ENCODE measurements at places on chromosomes 7 and 10.
A peak's percentile ranks its signal among the peaks of the same experiment; 100 is the strongest.

DNA sequence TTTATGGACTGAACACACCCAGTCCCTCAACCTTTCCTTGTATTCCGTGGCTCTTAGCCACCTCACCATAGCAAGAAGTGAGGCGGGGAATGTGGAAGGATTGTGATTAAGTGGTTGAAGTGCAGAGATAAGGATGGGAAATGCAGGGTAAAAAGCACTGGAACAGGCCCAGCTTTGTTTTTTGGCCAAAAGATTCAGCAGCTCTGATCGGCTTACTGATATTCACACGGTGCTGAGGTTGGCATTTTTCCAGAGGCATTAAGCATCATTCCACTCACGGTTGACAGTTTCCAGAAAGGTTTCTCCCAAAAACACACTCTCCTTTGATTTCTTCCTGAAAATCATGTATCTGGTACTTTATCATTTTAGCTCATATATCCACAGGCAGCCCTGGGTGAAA is 544.2 kb downstream of the CNTNAP2 start:
- no peak for DNase-seq

- DNase-seq, result no peak
These were observed 90.9 kb upstream of the ZNF804B start for GRCh38 chr7:88668591-88668990.

DNA sequence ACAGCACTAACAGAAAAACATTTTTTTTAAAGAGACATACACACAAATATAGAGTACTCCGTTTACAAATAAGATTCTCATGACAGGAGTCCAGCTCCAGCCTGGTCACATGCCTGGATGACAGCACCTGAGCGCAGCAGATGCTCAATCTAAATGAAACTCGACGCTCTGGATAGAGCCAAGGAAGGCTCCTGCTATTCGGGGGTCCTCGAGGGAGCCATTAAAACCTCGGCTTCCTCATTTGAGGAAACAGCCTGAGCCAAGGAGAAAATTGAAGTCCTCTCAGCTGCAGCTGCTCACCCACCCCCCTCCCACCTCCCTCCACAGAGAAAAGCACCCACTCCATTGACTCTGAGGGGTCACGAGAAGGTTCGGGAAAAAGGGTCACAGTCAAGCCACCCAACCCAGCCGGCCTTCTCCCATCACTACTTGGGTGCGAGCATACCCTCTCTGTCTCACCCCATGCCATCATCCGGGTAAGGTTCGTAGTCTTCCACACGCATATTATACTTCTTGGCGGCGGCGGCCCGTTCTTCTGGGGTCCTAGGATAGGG is 673 bp downstream of the NDUFB8 start:
- DNase-seq, result no peak

DNA sequence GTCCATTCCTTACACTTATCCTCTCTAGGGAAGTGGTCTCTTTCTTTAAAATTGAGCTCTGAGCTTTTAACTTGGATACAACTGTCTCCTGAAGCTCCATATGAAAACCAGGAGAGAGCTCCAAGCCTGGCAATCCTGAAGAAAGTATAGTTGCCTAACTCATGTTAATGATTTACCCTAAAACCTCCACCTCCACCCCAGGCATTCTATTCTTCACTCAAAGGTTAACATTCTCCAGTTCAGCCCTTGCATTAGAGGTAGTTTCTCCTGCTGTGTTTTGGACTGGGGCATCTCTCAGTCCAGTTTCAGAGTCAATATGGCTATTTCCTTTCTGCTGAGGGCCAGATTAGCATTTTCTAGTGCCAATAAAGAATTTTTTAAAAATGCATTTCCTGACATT is 195.5 kb downstream of the SLC25A13 start:
- DNase-seq, result no peak

DNA sequence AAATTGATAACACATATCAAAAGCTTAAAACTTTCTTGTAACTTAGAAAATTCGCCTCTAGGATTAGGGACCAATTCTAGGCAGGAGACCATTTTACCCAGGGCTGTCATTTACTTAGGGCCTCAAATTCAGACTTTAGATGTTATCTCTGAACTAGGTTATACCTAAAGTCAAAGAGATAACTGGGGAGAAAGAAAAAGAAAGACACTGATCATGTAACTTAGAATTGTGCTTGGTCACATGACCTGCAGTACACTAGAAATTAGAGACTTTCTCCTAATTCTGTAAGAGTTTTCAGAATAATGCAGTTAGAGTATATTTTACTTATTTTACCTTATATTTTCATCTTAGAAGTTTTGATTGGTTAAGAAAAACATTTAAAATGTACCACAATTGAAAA is 16.7 kb downstream of the ASB4 start:
- no peak for DNase-seq

DNA sequence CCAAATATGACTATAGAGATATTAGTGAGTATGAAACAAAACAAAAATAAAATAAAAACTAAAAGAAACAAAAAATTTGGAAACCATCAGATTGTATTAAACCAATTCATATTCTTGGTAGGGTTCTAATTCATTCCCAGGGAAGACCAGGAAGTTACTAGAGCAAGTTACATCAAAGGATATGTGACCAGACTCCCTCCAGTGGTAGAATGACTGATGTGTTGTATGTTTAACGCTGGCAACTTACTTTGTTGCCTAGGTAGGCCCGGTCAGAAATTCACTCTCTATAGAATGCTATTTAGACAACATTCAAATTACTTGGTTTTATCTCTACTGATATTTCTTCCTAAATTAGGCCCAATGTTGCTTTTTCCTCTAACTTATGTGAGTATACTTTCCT is 5.2 kb downstream of the PHYHIPL start:
- DNase-seq, result no peak

GRCh38 chr10:120931423-120931822 is 80.3 kb downstream of the WDR11 start:
- no peak for DNase-seq

- peak; percentile 54 for DNase-seq
These were observed 79.0 kb upstream of the PLXNA4 start for GRCh38 chr7:132655131-132655727.

DNA sequence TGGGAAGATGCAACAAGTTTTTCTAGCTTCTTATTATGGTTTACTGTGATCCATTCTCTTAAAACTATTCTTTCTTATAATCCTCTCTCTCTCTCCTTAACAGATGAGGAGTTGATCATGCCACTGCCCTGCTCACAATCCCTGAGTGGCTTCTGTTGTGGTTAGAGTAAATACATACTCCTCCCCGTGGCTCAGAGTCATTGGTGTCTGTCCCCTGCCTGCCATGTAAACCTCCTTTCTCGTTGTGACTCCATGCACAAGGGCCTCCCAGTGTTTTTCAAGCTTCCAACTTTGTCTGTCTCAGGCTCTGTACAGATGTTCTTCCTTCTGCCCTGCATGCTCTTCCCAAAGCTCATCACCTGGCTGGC is 20.4 kb downstream of the CCNY start:
- DNase-seq, result no peak

DNA sequence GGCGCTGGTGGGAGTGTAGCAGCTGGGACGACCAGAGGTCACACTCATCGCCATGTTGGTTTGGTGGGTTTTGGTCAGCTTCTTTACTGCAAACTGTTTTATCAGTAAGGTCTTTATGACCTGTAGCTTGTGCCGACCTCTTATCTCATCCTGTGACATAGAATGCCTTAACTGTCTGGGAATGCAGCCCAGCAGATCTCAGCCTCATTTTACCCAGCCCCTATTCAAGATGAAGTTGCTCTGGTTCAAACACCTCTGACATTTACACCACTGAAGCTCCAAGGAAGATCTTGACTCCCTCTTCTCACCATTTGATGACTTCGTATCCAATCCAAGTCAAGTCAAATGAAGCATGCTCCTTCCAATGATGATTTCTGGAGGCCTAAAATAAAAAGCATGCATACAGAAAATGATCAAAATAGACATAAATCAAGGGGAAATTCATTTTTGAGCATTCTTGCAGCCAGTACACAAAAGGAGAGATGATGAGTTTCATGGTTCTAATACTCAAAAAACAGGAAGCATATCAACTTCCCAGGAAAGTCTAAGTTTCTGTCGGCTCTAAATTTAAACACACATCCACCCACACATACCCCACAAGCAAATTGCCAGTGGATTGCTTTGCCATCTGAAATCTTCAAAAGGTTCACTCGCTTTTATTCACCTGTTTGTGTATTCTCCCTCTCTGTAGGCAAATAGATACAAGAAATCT is 2.4 kb upstream of the PSMG3 start:
- DNase-seq, result no peak

DNA sequence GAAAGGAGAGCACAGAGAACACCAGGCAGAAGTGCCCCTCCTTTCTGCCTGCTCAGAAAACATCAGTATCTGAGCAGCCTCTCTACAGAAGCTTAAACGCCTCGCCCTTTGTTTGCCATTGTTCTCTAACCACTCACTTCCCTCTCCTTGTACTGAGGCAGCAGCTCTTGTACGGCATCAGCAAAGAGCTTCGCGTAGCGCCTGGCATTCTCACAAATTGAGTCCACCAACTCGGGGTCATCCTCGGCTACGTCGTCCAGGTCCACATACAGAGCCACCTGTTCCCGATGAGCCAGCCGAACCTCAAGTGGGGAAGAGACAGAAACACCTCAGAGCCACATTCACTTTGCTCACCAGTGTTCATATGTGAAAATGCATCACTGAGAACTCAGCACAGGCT is 1.7 kb downstream of the MCM7 start:
- DNase-seq, result no peak

- no peak for DNase-seq
These were observed 65.1 kb upstream of the PIP4K2A start for GRCh38 chr10:22779331-22780019.

- DNase-seq, result no peak
These were observed 82.6 kb upstream of the ARHGAP21 start for GRCh38 chr10:24806262-24806661.

DNA sequence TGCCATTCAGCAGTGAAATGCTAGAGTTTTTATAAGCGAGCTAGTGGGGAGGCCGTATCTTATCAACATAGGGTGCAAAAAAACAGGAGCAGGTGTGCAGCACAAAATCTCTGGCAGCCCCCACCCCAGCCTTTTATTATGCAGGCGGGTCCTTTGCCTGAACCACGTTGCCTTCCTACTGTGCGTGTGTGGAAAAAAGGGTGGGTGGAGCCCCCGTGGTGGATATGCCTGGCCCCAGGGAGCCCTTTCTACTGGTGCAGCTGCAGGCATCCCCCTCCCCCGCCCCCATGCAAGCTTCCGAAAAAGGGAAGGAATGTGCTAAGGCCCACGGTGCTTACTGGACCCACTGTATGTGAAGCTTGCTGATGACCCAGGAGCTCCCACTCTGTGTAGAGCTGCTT is 175.9 kb downstream of the USP6NL start:
- no peak for DNase-seq

- DNase-seq, result no peak
These were observed 91.7 kb downstream of the ATE1 start for GRCh38 chr10:121836171-121836570.

DNA sequence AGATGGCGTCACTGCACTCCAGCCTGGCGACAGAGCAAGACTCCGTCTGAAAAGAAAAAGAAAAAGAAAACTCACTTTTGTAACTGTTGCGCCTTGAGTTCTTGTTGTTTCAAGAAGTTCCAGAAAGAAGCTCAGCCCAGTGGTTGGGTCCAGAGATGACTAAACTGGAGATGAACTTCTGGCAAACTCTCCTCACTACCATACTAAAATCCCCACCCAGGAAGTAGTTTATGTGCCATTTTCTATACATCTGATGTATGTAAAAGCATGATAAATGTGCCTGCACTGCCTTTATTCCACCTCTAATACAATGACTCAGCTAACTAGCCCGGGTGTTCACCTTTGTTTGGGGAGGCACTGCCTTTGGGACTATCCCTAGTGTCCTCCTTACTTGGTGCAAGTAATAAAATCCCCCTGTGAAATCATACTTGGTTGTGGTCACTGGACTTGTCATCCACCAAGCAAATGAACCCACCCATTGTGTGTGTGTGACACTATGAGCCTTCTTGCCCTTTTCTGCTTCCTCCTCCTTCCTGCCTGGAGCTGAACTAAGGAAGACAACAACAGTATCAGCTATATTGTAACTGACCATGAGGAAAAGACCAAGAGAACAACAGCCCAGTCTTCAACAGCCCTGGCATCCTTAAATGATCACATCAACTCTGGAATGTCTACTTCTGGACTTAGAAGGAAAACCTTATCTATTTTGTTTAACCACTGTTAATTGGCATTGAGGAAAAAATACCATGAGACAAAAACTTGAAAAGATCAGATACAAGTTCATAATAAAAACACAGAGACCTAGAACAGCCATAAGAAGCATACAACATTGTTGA is 33.6 kb downstream of the JMJD1C start:
- no peak for DNase-seq

- no peak for DNase-seq
These were observed 34.7 kb downstream of the GSDME start for GRCh38 chr7:24722386-24723177.

- DNase-seq, result peak; percentile 85
These were observed 378 bp upstream of the PRKCQ start for GRCh38 chr10:6580279-6581029.

GRCh38 chr10:90587081-90587491 is 270.8 kb downstream of the HTR7 start:
- DNase-seq, result no peak

DNA sequence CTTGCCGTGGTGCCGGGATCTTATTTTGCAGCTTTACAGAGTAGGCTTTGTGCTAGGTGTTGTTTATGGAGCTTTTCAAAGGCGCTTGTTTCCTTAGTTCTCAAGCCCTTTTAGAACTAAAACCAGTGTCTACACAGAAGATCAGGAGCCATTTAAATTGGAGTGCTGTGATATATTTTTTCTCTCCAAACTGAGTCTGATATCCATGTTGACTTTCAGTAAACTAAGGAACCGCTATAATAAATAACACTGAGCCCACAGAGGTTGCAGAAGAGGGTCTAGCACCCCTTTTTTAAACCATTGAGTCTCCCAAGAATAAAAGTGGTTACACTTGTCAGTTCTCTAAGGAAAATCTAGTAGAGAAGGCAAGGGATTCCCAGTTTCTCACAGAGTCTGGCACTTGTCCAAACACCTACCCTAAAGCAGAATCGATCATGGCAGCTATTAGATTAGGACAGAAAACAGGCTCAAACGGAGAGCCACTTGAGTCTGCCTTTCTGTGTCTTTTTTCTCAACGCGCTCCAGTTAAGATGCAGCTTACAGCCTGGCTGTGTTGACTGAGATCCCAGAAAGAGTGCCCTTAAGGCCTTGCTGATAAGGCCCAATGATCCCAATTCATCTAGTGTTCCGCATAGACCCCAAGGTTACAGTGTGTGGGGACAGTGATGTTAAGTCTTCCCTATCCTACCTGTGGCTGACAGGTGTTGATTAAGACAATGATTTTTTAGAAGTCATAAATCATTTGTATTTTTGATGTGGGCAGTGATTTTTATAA is 804 bp downstream of the TMEM106B start:
- peak; percentile 7 for DNase-seq

Measured in CD4-positive, alpha-beta T cell treated with Interleukin-21 for 1 hour (primary cell).